ENCODE measurements at places on chromosomes 3 and 15.

DNA sequence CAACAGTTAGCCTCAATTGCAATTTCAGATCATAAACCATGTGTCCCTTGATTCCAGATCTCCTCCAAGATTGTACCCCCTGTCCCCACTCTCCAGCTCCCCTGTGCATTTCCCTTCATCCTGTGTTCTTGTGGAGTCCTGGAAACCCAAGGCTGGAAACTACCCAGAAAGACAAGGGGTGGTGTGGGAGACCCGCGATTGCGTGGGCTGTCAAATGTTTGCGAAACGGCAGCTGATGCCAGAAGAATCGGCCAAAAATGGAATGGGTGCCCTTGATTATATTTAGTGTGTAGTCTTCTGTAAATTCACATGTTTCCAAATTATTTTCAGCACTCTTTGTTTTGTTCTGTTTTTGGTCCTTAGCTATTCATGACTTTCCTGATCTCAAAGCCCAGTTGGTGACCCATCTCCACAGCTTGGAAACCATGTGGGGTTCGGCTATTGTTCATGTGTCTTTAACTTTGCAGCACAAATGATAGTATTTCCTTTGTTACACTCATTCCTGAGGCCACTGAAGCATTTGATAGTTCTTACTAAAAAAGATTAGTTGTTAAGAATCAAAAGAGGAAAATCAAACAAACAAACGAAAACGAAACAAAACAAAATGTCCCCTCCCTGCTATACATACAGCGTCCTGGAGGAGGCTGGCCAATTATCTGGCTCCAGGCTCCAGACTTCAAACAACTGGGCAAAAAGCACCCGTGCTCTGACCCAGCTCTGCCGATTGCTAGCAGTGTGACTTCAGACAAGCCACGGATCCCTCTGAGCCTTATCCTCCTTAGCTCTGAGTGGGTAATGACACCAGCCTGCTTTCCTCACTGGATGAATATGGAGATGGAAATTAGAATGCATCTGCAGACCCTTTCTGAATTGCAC, 120.9 kb downstream of the CACNA2D3 start:
- no peak for DNase-seq

- DNase-seq = no peak
Measured at GRCh38 chr15:98778263-98778959, 130.1 kb downstream of the IGF1R start.

DNA sequence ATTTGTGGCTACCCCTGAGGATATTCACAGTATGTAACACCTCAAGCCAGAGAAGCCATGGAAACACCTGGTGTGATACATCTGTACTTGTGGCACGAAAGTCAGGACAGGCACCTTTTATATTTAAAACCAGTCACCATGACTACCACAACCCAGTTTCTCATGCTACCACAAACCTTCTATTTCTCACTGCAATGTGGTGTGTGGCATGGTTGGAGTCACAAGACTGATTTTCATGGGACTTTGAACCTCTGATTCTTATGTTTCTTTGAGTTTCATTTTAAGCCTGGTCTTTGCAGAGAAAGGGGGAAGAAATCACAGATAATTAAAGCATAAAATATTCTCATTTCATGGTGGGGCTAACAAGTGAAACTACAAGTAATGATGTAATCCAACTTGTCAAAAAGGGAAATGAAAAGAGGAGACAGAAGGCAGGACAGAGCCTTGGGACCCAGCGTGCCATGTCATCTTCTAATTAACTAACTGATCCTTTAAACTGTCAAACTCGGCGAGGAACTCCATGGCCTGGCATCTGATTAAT, 175.9 kb downstream of the PDZRN3 start:
- no peak for DNase-seq

DNA sequence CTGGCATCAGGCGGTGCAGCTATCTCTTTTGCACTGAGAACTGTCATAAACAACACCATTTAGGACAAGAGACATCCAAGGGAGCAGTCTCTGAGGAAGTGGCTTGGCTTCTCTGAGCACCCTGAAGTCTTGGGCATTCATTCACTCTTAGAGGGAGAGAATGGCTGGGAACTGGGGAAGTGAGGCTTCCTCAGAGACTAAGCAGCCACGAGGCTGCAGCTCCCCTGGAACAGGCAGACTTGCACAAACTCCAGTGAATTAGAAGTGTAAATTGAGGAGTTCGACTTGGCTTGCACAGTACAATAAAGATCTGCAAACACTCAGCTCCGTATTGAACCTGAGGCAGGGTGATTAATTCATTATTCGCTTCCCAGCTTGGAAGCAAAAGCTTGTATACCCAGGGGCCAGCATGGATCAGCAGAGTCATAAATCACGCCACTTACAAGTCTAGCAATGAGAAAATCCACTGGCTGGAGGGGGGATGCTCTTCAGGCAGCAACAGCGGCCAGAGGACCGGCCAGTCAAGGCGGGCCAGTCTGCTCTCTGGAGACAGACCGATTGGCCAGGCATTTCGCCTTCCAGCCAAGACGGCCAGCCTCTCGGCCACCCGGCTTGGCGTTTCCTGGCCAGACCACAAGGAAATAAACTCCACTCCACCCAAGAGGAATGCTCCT, 118.8 kb upstream of the ADPGK start:
- peak; percentile 67 for DNase-seq

- DNase-seq = no peak
Measured at GRCh38 chr3:149366941-149367840, 10.3 kb downstream of the TM4SF1 start.

- DNase-seq = no peak
Measured at GRCh38 chr3:156334841-156335545, 214.6 kb downstream of the KCNAB1 start.

DNA sequence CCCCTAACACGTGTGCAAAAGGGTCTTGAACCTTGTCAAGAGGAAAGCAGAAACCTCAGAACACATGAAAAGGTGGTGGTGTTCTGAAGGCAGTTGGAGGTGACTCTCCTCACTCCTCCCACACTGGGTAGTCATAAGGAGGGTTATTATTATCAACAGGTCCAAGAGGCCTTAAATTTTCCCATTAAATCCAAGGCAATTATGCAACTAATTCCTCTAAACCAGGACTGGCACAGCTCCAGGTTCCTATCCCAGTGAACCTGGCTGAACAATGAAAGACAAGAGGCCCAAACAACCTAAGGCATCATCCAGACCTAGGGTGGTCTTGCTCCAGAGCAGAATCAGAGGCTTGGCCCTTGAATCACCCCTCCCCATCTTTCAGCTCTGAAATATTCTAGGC, 15.0 kb downstream of the MYLK start:
- DNase-seq = no peak

GRCh38 chr3:71482771-71483170, 100.8 kb downstream of the FOXP1 start:
- DNase-seq = no peak

DNA sequence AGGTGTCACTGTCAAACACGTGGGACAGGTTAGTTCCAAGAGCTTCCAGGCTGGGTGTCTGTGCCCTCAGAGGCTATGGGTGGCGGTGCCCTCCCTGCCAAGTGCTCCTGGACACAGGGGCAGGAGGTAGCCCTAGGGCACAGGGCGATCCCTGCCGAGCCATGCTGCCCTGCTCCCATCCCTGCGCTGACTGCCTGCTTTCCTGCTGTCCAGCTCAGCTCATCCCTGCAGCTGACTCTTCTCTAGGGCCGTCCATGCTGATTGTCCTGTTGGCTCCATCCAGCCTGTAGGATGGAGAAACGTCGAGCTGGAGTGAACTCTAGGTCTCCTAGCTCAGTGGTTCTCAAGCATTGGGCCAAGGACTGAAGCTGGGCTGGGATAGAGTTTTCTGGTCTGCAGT, 3.7 kb downstream of the PDIA5 start:
- DNase-seq = no peak

GRCh38 chr3:191192941-191193340, 6.1 kb upstream of the OSTN start:
- no peak for DNase-seq

- DNase-seq = no peak
Measured at GRCh38 chr3:159764490-159765029, 224.1 kb upstream of the IL12A start.
